Activated B cell treated with CpG ODN at 0.5 μM for 24 hours (primary cell): ENCODE measurements at places on chromosomes 7 and 10.

GRCh38 chr10:121687095-121687813 is 89.0 kb upstream of the FGFR2 start:
- no peak for DNase-seq

- no peak for DNase-seq
Measured at GRCh38 chr7:2145835-2146580, 86.7 kb downstream of the MAD1L1 start.

DNA sequence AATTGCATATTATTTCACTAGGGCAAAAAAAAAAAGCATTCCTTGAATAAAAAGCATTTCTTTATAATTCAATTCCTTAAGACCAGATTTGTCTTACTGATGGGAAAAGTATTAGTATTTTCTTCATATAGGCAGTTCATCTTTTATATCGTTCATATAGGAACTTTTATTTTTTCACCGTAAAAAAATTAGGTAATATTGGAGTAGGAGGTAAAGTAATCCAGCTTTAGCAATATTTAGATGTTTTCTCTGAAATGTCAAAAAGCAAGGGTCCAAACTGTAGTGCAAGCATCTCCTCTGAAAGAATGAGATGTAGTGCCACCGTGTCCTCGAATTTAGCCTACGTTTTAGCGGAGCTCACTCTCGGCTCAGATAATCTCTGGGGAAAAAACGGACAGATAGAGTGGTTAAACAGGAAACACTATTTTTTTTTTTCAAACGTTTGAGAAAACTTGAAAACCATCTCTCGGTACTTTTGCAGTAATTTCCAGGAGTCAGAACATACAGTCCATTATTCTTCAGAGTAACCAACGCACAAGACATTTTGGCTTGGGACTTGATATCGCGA is 5.5 kb upstream of the SPAG6 start:
- DNase-seq: no peak

- no peak for DNase-seq
Measured at GRCh38 chr10:133248334-133248715, 10.7 kb downstream of the VENTX start.

GRCh38 chr10:123804716-123805115 is 86.9 kb downstream of the CPXM2 start:
- DNase-seq: no peak

DNA sequence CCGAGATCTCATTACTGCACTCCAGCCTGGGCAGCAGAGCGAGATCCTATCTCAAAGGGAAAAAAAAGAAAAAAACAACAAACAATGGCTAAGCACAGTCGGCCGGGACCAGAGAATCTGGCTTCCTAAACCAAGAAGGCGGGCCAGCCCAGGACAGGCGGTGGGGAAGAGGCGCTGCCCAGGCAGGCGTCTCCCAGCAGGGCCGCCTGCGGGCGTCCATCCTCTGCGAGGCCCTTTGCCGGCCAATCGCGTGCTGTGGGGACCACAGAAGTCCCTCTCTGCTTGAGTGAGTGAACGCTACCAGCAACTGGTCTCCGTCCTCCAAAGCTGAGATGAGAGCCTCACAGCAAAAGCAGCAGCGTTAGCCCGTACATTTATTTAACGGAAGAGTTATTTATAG is 14.7 kb upstream of the BMS1 start:
- DNase-seq: no peak

DNA sequence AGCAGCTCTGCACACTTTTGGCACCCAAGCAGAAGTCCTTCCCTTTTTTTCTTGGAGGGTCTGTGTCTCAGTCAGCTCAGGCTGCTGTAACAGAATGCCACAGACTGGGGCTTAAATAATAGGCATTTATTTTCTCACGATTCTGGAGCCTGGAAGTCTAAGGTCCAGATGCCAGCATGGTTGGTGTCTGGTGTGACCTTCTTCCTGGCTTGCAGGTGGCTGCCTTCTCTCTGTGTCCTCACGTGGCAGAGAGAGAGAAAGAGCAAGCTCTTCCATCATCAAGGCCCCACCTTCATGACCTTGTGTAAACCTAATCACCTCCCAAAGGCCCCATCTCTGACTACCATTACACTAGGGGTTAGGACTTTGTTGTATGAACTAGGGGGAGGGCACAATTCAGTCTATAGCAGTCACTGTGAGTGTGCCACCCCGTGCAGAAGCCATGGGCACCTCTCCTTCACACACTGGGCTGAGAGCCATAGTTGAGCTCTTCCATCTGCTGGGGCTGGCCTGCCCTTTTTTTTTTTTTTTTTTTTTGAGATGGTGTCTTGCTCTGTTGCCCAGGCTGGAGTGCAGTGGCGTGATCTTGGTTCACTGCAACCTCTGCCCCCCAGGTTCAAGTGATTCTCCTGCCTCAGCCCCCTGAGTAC is 80.3 kb downstream of the OAT start:
- no peak for DNase-seq

DNA sequence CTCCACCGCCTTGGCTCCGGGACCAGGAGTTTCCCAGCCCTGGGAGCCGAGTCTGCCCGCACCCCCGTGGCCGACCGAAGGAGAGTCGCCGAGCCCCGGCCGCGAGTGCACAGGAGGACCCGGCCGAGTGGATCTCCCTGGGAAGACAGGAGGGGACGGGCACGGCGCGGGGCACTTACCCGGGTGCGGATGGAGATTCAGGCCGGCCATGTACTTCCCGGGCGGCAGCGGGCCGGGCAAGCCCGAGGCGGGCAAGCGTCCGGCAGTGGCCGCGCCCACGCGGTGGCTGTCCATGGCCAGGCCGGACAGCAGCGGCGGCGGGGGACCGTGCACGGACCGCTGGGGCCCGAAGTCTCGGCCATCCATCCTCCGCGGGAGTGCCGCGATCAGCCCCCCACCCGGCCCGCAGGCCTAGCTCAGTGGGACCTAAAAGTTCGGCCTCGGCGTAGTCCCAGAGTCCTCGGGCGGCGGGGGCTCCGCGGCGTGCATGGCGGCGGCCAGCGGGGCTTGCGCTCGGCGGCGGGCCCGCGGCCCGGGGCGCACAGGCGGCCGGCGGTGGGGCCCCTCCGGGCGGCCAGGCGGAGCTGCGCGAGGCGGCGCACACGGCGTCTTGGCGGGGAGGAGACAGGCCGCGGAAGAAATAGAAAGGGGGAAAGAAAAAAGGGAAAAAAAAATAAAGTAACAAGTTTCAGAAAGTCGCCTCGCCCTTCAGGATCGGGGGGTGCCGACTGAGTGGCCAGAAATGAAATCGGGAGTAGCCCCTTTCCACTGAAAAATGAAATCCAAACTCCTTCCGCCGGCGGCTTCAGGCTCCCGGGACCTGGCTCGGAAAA is 2.5 kb downstream of the TNRC18 start:
- DNase-seq: peak; percentile 47

- DNase-seq: no peak
Measured at GRCh38 chr7:115297656-115298055, 375.8 kb downstream of the MDFIC start.

- no peak for DNase-seq
Measured at GRCh38 chr10:78805176-78805575, 263.6 kb upstream of the ZMIZ1 start.

- DNase-seq: no peak
Measured at GRCh38 chr10:121490871-121491519, 107.2 kb downstream of the FGFR2 start.

DNA sequence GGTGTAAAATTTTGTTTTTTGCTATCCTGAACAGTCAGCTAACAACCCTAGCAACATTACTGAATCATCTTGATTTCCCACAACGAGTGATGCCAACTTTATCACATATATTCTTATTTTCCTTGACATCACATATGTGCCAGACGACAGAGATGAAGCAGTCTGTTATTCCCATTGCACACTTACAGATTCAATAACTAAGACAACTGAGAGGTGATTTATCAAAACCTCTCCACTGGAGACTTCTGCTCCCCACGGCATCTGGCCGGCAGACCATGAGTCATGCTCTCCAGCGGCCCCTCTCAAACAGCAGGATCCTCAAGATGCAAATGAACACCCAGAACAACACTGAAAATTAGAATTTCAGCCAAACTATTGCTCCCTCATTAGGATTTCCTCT is 57.1 kb downstream of the AMPH start:
- DNase-seq: no peak

DNA sequence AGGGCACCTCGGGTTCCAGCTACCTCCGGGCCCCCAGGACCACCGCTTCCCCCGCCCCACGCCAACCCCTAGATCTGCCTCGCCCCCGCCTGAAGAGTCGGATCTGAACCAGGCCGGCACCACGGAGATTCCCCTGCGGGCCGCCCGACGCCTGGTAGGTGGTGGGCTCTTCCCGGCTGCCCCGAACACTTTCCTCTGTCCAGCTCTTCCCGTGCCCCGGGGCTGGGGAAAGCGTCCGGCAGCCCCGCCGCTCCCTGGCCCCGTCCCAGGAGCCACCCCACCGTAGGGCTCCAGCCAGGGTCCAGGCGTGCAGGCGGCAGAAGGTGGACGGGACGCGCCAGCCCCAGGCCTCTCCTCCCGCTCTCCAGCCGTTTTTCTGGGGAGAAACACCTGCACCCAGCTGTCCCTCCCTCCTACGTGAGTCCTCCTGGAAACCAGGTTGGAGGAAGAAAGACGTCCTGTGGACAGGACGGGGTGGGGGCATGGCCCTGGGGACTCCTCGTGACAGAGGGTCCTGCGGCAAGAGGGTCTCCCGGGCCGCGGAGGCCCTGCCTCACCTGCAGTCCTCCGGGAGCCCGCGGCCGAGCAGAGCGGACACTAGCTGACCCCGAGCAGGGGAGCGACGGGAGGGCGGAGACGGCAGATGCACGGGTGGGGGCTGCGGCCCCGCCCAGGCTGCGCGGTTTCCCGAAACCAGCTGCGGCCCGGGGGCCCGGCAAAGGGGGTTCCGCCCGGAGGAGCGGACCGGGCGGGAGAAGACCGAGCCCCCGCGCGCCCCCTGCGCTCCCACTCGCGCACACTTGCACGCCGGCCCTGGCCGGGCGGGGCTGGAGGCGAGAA is at the start of gene TMEM176B:
TMEM176B (minus strand) TSS at position 624 of the 840 bp plus-strand sequence. CDS start 3,795 bp downstream, outside the sequence.
- DNase-seq: no peak

DNA sequence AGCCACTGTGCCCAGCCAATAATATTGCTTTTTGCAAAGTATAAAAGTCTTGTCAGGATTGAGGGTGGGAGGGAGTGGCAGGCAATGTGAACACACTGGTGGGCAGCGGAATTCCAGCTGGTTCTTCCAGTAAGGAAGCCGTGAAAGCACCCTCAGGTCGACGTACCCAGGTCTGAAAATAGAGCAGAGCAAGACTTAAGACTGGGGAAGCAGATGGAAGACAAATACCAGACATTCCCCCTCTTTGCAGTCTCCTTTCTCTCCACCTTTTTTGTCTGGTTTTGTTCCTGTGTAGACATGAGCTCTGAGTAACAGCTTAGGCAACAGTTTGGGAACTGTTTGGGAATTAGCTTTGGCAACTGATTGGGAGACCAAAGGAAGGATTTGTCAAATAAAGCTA is 17.6 kb upstream of the CSTF2T start:
- DNase-seq: no peak

DNA sequence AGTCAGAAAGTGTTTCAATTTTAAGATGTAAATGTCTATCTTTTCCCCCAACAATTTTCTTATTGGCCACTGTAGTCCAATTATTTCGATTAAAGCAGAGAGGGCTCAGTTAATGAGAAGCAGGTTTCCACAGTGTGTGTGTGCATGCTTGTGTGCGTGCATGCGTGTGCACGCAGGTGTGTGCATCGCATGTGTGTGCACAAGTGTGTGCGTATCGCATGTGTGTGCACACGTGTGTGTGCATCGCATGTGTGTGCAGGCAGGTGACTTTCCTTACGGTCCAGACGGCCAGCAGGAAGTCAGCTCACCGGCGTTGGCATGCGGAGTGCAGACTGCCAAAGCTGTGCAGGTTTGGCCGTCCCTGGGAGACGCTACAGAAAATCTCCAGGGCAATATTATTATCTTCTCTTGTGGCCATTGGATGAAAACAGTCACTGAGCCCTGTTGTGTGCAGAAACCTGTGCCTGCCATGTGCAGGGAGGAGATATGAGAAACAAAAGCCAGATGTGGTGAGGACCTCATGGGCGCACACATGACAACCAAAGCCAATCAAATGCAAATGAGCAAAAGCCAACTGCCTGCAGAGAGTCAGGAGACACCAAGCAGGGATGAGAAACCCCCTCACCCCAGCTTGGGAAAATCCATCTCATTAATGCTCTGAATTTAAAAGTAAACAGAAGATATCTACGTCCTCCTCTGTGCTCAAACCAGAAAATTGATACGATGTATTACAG is 70.4 kb downstream of the C10orf90 start:
- no peak for DNase-seq

- no peak for DNase-seq
Measured at GRCh38 chr7:25383402-25383801, 155.1 kb upstream of the NPVF start.

- DNase-seq: no peak
Measured at GRCh38 chr10:52353205-52353604, 39.1 kb downstream of the DKK1 start.

GRCh38 chr7:17155529-17155928 is 142.9 kb upstream of the AHR start:
- no peak for DNase-seq

DNA sequence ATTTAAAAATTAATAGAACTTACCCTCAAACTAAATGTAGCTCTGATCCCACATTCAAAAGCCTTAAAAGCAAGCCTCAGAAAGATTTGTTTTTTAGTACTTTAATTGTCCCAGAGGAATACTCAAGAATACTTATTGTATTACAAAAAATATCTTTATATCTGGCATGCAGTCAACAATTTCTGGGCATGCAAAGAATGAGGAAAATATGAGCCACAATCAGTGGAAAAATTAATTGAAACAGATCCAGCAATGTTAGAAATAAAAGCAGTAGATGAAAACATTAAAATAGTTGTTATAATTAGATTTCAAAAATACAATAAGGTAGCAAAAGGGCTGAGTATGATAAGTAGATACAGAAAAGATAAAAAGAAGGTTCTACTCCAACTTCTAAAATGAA is 154.7 kb downstream of the PON1 start:
- no peak for DNase-seq

GRCh38 chr7:74306730-74307469 is 17.7 kb downstream of the CLIP2 start:
- DNase-seq: no peak

- no peak for DNase-seq
Measured at GRCh38 chr10:93186653-93187052, 113.0 kb downstream of the CYP26A1 start.

- DNase-seq: no peak
Measured at GRCh38 chr7:24692592-24692991, 64.7 kb downstream of the GSDME start.
